ENCODE measurements at places on chromosomes 2 and 18.

DNA sequence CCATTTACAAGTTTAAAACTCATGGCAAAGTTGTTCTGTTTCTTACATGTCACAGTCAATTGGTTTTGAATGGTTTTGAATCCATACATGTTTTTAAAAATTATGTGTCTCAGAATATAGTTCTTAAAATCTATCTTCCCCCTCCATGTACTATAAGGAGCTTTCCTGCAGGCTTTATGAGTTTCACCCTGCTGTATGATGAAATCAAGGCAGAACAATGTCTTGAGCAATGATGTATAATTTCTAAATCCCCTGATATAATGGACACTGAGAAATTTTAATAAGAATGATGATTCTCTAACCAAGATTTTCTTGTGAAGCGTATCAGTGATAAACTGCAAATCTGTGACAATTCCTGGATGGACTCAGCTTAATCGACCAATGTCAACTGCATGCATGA lies 10.6 kb upstream of the ZNF516 start:
- DNase-seq = no peak

GRCh38 chr2:66270247-66270646 lies 164.7 kb upstream of the MEIS1 start:
- DNase-seq = no peak

DNA sequence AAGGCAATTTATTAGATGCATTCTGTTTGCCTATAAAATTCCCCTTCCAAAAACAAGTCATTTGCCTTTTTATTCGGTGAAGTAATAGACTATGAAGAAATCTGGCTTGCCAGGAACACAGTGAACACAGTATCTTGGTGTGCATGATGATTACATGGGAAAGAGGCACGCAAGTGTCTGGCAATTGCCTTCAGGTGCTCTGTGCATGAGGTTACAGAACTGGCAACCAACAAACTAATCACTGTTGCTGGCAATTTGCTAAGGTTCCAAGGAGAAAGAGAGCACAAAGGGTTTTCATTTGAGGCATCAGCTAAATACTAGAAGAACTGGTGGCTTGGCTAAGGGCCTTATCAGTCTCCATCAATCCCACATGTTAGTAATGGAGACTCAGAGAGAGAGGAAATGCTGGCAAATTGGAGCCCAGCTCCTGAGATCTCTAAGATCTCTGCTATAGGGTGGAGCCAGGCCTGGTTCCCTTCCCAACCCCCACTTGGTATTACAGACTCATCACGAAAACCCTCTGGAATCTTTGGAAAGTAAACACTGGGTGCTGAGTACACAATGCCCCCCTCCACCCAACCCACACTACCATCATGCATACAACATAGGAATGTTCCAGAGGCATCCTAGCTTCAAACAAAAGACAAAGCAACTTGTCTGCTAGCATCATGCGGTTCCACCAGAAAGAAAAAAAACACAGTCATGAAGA lies 10.4 kb downstream of the RNF152 start:
- no peak for DNase-seq

DNA sequence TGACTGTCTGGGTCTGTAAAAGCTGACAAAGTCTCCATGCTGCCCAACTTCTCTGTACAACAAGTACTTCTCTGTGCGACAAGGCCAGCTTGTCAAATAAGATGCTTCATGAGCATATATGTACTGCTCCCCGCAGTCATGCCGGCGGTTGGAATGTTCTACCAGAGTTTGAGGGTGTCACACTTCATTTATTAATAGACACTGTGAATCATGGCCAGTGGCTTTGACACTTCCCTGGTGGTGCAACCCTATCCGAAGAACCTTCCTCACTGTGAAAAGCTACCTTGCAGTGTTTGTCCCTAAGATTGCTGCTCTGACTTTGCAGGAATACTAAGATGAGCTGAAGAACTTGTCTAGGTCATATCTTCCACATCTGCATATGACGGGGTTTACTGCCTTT lies 120.9 kb upstream of the NRP2 start:
- no peak for DNase-seq

DNA sequence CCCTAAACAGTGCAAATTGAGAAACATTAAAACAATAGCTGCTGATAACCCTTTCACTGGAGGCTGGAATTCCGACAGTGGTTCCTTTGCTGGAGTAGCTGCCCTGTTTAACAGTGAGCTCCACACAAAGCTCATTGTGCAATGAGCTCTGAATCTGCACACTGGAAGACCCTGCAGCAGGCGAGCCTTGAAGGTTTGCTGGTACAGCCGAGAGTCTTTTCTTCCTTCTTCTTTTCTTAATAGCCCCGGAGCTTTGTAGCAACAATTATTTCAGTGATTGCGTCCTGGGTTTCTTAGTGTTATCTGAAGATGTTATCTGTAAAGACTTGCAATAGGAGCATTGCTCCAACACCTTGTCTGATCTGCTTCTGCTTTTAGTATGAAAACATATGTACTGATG lies 50.8 kb upstream of the CXCR4 start:
- DNase-seq = no peak

GRCh38 chr2:95276888-95277245 lies 2.6 kb downstream of the PROM2 start:
- DNase-seq = no peak

- DNase-seq = no peak
Measured at GRCh38 chr18:56721031-56721430, 69.9 kb downstream of the WDR7 start.
